AG09319 (cell line): ENCODE measurements at places on chromosomes 2 and 18.

GRCh38 chr2:7692657-7693161 lies 775.5 kb downstream of the RNF144A start:
- peak; percentile 74 for DNase-seq

GRCh38 chr2:215540658-215541057 lies 104.8 kb upstream of the FN1 start:
- DNase-seq = peak; percentile 79

DNA sequence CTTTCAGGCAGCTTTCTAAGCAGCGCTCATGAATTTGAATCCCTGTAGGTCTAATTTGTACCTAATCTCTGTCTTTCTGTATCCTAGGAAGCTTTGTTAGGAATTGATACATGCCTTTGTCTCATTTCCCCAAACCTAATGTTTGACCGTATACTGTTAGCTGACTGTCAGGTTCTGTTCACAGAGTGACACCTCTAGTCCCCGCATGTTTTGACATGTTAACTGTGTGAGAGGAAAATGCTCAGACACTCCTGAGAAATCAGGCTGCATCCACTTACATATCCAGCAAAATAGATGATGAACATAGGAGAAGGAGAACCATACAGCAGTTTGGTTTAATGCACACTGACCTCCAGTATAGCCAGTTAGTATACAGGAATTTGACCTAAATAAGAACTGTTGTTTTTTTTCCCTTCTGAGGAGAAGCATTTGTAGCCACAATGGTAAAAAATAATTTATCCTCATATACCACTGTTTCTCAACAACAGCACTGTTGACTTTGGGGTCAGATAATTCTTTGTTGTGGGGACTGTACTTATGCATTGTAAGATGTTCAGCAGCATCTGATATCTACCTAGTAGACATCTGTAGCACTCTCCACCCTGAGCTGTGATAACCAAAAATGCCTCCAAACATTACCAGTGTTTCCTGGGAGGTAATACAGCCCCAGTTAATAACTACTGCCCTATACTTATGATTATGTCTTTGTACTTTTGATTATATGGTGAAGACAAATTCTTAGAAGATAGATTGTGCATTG lies 130.9 kb downstream of the NCOA1 start:
- DNase-seq = no peak

GRCh38 chr2:101380376-101380775 lies 6.9 kb downstream of the CREG2 start:
- DNase-seq = no peak

GRCh38 chr2:217866457-217866856 lies 136.3 kb downstream of the TNS1 start:
- DNase-seq = no peak
